ENCODE measurements at places on chromosomes 3 and 15. TPM values are rescaled to one million over a fixed set of nuclear protein-coding genes. Genes with fewer than 3 reads are reported as not detected.

GRCh38 chr3:186549497-186549896, 5.3 kb upstream of the CRYGS start:
- no peak for DNase-seq
- no peak overlapping the region for H3K4me3 ChIP-seq
- H3K36me3 ChIP-seq = peaks cover 7% of the 10 kb centered on the region
- no peaks in the 10 kb centered on the region for H3K27me3 ChIP-seq
- no peak overlapping the region for H3K27ac ChIP-seq

DNA sequence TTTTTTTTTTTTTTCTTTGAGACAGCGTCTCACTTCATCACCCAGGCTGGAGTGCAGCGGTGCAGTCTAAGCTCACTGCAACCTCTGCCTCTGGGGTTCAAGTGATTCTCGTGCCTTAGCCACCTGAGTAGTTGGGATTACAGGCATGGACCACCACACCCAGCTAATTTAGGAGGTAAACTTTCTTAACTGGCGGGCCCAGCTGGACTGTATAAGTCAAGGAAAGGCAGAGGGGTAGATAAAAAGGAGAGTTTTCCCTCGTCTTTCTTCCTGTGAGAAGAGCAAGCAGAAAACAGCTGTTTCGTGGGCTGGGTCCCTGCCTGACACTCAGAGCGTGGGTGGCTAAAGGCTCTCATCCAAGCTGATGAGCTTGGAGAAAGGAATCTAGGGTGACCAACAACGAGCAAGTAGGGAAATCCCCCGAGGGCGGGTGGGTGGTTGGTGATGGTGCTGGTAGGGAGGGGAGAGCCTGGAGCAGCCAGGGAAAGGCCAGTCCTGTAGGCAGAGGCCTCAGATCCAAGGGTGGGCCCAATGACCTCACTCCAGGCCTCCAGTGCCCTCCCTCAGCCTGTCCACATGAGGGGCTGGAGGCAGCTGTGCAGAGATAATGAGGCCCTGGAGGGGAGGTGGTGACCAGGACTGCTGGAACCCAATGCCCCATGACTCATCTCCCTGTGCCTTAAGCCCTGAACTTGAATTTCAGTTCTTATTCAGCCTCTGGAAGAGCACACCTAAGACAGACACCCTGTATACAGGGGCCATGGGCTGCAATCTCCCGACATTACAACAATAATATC, 43.1 kb upstream of the LIMD1 start:
- DNase-seq = peak; percentile 91
- no peaks in the 10 kb centered on the region for H3K27me3 ChIP-seq
- H3K27ac ChIP-seq = no peak overlapping the region
- no peaks in the 10 kb centered on the region for H3K4me1 ChIP-seq

GUCA1C gene
- total RNA-seq = not detected

DNA sequence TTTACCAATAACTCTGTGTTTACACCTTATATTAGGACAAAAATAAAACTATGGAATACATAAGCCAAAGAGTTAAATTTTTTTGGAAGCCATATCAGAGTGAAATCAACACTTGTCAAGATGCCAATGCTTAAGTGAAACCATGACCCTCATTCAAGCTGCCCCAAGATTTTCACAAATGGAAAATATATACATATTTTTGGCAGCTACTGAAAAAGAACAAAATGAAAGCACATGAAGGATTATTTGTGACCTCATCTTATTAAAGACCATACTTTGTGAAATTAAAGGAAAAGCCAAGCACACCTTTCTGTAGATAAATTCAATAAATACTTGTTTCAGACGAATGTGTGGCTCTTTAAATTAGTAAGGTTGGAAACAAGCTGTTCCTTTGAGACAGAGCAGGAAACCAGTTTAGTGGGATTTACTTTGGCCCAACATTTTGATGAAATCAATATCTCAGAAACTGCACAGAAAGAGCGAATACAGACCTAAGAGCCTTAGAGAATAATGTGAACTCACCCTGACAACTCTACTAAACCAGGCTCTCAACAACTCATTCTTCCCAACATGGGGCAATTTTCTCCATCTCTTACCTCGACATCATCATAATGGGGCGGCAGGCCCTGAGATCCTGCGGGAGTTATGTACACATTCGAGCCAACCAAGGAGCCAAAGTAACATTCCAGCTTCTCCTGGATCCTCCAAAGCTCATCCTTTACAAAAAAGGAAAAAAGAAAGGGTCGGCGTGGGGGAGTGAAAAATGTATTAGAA, 11.1 kb downstream of the RIOX2 start:
- no peak overlapping the region for H3K27ac ChIP-seq
- no peak for DNase-seq
- peaks cover 2% of the 10 kb centered on the region for H3K36me3 ChIP-seq
- H3K4me1 ChIP-seq = no peaks in the 10 kb centered on the region
- H3K4me3 ChIP-seq = no peak overlapping the region

Data from aorta (tissue), 5 donors.